Stimulated activated CD4-positive, alpha-beta T cell treated with anti-CD3 and anti-CD28 coated beads, Interleukin-1b, Interleukin-23, amount 100 ng/mL, for 4 hours (primary cell): ENCODE measurements at places on chromosomes 2 and 18.

- DNase-seq: peak; percentile 3
These were observed at the start of gene FAM124B for GRCh38 chr2:224401641-224402342. FAM124B (minus strand) TSS chr2:224402107; CDS start chr2:224401768, 339 bp downstream.

- no peak for DNase-seq
These were observed 108.3 kb downstream of the RND3 start for GRCh38 chr2:150379166-150379565.

- no peak for DNase-seq
These were observed 102.7 kb downstream of the SMIM21 start for GRCh38 chr18:75324686-75325257.

- no peak for DNase-seq
These were observed 95.6 kb upstream of the THOC1 start for GRCh38 chr18:363301-364085.

- no peak for DNase-seq
These were observed 52.6 kb downstream of the MRPL35 start for GRCh38 chr2:86251840-86252266.
